Stimulated activated CD8-positive, alpha-beta memory T cell treated with anti-CD3 and anti-CD28 coated beads, Interleukin-2, amount 100 ng/mL, for 1 hour (primary cell): ENCODE measurements at places on chromosomes 3 and 15.
A peak's percentile ranks its signal among the peaks of the same experiment; 100 is the strongest.

- no peak for DNase-seq
Observed at GRCh38 chr3:78645628-78646310, 1122.0 kb downstream of the ROBO1 start.

- DNase-seq = no peak
Observed at GRCh38 chr15:100642950-100643338, 40.6 kb downstream of the ASB7 start.

DNA sequence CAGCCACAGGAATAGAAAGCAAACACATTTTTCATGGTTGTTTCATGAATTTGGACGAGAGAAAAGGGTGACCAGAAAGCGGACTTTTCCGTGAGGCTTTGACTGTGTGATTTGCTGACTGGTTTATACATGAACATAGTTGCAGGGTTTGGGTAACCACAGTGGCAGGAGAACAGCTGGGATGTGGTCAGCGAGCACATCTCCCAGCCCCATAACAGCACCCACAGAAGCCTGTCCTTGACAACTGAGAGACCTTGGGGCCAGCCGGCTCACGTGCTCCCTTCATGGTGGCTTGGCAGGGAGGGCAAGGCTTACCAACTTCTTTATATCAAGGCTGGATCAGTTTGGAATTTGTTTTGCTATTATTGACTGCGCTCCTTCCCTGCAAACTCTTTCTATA lies 13.2 kb upstream of the RGMA start:
- no peak for DNase-seq

- DNase-seq = no peak
Observed at GRCh38 chr3:169564883-169565282, 98.6 kb downstream of the MECOM start.

DNA sequence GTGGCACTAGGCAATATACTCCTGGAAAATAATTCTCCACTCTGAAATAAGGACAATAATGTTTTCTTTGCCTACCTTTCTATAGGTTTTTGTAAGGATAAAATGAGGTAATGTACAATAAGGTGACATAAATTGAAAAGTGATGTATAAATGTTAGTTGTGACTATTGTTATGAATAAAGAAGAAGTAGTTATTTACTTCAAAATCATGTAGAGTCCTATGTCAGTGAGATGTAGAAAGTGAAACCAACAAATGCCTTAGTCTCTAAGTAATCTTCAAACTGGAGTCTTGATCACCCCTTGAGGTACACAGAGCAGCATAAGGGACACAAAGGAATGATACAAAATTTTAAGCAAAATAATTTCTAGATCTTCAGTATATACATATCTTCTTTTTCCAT lies 60.3 kb upstream of the TP63 start:
- DNase-seq = no peak

DNA sequence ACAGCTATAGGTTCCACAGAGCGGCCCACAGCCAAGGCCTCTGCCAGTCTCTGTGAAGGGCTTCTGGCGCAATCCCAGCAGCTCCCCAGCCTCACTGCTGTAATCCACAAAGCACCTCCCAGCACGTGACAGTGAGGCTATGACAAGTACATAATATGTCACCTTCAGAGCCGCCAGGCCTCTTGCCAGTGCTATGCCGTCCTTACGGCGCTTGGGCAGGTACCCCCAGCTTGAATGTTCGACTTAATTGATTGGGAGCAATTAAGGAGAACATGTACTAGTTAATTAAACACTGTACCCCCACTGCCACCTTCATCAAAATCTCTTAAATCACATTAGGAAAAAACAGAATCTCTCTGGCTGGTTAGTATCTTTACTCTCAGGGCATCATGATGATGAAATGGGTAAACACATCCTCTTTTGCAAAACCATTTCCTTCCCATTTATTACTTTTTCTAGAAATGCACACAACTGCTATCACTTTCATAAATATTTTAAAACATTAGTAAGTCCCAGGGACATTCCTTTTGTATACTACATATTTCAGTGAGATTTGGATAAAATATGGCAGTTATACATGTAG lies 169.9 kb downstream of the XXYLT1 start:
- DNase-seq = no peak

DNA sequence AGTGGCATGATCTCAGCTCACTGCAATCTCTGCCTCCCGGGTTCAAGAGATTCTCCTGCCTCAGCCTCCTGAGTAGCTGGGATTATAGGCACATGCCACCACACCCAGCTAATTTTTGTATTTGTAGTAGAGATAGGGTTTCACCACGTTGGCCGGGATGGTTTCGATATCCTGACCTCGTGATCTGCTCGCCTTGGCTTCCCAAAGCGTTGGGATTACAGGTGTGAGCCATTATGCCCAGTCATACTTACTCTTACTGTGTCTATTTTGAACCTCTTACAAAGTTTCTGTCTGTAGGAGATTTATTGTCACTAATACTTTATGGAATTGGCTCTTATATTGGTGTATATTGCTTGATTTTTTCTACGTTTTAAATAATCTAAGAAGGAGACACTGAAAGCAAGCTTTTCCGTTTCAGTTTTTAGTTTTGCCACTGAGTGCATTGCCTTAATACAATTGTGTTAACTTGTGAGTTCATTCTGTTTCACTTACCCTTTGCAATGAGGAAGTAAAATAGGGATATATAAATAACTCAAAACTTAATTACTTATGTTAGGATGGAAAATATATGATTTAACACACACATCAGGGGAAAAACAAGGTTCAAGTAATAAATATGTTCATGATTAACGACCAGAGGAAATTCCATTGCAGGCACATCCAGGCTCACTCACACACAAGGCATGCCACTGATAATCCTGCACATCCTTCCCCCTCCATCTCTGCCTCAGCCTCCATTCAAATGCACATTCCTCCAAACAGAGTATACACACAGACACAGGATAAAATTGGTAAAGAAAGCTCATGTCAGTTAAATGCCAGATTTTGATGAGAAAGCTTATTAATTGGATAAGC lies 279.3 kb upstream of the RASGRP1 start:
- DNase-seq = no peak

DNA sequence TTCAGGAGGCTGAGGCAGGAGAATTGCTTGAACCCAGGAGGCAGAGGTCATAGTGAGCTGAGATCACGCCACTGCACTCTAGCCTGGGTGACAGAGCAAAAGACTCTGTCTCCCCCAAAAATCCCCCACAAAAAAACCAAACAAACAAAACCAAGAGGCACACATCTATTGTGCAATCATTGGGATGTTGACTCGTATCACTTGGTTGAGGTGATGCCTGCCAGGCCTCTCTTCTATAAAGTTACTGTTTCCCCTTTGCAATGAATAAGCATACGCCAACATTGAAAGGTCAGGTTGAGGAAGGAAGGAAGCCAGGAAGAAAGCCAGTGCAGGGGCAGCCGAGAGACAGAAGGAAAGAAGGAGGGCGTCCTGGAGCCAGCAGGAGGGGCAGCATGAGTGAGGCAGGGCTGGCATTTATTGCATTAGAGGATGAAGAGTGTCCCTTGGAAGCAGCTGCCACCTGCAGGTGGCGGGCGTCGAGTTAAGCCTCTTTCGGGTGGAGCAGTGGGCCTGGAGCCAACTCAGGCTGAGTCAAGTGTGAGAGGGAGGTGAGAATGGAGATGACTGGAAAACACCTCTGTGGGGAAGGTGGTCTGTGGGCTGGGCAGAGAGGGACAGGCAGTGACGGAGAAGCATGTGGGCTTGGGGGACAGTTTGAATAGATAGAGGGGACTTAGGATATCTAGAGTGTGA lies 8.3 kb upstream of the CSPG4 start:
- DNase-seq = no peak

DNA sequence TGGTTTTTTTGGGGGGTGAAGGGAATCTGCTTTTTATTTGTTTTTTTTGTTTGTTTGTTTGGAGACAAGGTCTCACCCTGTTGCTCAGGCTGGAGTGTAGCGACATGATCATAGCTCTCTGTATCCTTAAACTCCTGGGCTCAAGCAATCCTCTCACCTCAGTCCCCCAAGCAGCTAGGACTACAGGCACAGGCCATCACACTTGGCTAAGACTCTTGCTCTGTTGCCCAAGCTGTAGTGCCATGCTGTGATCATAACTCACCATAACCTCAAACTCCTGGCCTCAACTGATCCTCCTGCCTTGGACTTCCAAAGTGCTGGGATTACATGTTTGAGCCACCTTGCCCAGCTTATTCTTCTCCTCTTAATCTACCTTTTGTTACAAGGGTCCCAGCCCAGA lies 31.8 kb downstream of the GPR176 start:
- DNase-seq = no peak

GRCh38 chr3:55180936-55181535 lies 253.2 kb upstream of the LRTM1 start:
- DNase-seq = no peak

- no peak for DNase-seq
Observed at GRCh38 chr15:40471808-40472150, 995 bp downstream of the CHST14 start.

DNA sequence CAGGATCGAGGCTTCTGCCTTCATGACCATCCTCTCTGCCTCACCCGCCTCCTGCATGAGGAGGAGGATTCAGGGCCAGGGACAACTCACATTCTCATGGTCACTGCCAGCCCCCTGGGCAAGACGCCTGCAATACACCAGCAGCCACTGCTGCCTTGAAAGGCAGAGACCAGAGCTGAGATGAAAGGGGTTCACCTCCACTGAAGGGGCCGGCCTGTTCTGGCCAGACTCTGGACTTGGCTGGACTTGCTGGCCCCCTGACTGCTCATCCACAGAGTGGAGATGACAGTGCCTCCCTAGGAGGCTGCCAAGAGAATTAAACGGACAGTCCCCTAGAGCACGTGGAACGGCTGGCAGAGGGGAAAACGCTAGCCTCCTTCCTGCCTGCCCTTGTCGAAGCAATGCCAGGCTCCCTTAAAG lies 35.2 kb downstream of the MGLL start:
- no peak for DNase-seq

DNA sequence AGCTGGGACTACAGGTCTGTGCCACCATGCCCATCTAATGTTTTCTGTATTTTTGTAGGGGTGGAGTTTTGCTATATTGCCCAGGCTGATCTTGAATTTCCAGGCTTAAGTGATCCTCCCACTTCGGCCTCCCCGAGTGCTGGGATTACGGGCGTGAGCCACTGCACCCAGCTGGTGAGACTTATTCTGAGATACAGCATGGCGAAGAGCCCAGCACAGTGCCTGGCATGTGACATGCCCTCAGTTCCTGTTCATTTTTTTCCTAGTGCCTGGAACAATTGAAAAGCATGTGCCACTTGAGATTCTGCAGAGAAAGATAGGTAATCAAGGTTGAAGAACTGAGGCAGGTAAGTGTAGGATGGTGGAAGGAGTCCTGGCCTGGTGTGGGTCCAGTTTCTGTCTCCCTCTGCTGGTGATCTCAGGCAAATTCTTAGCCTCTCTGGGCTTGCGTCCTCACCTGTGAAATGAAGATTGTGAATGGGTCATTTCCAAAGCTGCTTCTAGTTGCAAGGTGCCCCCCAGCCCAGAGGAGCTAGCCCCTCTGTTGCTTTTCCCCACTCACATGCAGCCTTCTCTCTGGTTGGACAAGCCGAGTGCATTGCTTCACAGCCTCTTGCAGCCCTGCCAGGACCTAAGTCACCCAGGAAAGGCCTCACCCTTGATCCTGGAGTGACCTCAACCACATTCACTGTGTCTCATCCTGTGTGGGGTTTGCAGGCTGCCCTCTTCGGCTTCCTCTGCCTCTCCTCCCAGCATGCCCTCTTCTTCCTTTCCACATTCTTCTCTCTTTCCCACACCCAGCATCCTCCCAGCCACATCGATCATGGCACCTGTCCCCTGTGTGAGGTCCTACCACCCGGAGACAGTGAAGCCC lies 4.3 kb upstream of the RHCG start:
- no peak for DNase-seq

GRCh38 chr3:49164983-49165720 lies 979 bp downstream of the CCDC71 start:
- DNase-seq = no peak

- no peak for DNase-seq
Observed at GRCh38 chr15:70023769-70024491, 73.8 kb downstream of the TLE3 start.

DNA sequence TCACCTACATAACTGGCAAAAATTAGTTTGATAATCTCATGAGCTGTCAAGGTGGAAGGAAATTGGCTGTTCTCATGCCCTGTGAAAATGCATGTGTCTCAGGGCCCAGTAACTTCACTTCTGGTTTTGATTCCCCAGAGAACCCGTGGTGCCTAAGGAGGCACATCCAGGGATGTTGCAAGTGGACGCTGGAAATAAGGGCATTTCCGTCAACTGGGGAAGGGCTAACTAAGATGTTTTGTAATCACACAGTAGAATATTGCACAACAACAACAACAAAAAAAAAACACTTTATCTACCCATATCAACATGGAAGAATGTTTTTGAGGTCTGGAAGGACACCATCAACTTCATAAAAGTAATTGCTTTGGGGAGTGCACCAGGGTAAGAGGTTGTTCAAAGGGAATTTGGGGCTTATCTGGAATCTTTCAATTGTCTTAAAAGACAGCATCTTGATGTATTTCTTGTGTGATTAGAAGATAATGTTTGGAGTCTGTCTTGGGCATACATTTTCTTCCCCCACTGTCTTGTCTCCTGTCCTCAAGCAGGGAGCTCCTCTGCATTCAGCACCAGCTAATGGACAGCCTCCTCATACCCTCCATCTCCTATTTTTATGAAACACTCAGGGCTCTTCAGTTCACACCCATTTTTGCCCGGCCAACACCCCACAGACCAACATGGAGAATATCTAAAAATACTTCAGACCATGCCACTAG lies 37.2 kb upstream of the PRR20G start:
- DNase-seq = no peak

- DNase-seq = no peak
Observed at GRCh38 chr3:126847061-126847460, 135.9 kb upstream of the PLXNA1 start.

DNA sequence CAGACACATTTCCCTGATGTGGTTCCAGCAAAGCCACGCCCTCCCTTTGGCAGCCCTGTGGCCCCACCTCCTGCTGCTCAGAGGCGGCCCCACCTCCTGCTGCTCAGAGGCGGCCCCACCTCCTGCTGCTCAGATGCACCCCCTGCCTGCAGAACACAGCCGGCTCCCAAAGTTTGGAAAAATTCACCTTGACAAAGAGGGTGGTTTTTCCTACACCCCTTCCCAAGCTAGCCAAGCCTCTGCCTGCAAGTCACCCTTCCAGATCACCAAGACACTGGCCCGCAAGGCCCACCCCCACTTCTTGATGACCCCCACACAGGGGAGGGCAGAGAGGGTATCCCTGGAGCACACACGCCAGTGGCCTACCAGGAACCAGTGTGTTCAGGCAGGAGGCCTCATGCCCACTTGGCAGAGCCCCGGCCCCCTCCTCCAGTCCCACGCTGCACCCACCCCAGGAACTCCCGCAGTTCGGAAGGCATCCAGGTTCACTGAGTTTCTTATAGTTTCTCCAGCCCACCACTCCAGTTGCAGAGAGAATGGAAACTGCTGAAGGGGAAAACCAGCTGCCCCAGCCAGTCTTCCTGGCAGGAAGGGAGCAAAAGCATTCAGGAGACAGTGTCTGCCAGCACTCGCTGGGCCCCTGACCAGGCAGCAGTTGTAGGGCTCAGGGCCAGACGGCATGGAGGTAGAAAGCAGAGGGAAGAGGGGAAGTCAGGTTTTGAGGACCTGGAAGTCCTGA lies 2.3 kb upstream of the HAPLN3 start:
- DNase-seq = peak; percentile 27
